ENCODE measurements at places on chromosomes 1 and 21.

- DNase-seq: no peak
Measured at GRCh38 chr1:113657556-113658063, 101.7 kb downstream of the PHTF1 start.

DNA sequence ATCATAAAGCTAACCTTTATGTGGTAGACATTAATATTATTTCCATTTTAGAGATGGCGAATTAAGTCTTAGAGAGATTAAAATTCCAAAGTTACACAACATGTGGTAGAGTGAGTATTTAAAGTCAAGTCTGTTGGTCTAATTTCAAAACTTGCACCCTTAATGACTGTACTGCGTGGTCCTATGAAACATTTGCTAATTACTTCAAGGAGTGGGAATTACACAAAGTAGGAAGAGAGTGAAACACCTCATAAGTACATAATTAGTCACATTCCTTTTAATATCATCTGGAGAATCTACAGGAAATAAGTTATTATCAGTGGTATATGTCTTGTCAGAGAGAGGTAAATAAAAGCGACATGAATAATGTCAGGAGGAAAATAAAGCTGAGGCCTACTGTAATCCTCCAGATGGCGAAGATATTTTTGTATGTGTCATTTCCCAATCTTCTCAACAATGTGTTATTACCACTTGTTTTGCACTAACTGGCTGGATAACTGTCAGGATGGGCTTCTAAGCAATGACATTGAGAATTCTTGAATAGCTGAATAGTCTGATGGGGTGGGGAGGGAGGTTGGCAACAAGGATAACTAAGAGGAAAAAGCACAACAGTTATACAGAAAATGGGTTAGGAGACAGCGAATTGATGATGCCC, 95.5 kb downstream of the TNFSF18 start:
- no peak for DNase-seq

GRCh38 chr1:36446271-36446670, 4.0 kb downstream of the OSCP1 start:
- DNase-seq: no peak

GRCh38 chr1:59776960-59777852, 37.5 kb upstream of the HOOK1 start:
- no peak for DNase-seq

DNA sequence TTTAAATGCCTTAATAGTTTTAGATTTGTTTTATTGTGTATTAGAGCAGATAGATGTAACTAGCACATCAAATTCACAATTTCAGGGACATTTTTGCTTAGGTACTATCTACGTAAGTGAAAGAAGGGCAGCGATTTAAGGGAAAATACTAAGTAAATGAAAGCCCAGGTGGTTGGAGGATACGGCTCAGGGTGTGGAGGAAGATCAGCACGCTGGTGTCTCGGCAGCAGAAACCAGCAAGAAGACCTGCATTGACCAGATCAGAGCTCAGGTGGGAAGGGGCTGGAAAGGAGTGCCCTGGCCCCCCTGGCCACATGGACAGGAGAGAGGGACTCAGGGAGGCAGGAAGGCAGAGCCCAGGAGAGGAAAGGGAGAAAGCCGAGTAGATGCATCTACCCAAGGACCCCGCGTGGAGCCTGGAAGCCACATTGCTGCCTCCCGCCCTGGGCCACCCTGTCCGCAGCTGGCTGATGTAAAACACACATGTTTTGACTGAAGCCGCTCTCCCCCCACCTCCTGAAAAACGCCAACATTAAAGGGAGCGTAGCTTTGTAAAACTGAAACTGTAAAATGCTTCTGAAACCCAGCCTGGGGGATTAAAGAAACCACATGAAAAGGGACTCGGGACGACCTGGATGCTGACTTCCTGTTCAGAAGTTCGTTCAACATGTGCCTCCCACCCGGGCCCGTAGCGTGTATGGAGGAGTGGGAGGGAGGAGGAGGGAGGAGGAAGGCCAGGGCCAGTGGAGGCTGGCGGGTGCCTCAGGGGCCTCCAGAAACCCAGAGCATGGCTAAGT, 72.6 kb upstream of the TARDBP start:
- no peak for DNase-seq

GRCh38 chr1:183175631-183176030, 10.4 kb upstream of the LAMC2 start:
- DNase-seq: no peak

DNA sequence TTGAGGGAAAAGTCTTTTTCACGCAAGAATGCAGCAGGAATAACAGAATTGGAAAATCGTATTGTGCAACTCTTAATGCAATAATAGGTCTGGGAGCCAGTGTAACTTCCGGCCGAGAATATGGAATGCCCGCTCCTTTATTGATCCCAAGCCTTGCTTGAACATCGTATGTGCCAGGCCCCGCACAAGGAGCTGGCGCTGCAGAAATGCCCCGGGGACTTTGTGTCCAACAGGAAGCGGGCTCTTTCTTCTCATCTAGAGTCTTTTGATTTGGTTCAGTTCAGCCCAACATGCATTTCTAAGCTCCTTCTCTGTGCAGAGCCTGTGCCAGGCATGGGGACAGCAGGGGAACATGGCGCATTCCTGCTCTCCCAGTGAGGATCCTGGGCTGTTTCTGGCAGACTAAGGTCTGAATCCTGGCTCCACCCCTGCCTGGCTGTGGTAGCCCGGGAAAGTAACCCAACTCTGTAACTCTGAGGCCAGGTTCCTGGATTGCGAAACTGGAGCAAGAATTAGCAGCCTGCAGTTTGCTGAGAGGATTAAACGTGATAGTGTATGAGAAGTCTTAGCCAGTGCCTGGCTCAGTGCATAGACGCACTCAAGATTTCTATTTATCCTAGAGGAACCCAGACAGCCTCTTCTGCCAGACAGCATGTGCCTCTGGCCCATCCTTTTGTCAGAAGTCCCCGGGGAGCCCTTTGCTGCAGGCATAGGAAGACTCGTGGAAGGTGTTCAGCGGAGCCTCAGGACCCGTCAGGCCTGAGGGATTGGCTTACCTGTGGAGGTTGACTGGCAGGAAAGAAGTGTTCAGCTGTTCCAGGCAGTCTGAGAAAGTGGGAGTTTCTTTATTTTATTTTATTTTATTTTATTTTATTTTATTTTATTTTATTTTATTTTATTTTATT, 987 bp upstream of the CDCP2 start:
- no peak for DNase-seq

- no peak for DNase-seq
Measured at GRCh38 chr1:113405573-113405972, 15.3 kb downstream of the MAGI3 start.

- no peak for DNase-seq
Measured at GRCh38 chr1:165075725-165076370, 280.7 kb downstream of the LMX1A start.

Data from hematopoietic multipotent progenitor cell treated with erythropoietin and hydrocortisone succinate and interleukin-3 and kit ligand, for 17 days (in vitro differentiated cells).